ENCODE measurements at places on chromosomes 7 and 10.
A peak's percentile ranks its signal among the peaks of the same experiment; 100 is the strongest.

GRCh38 chr10:62992145-62992721, 140.9 kb upstream of the NRBF2 start:
- DNase-seq = peak; percentile 37

GRCh38 chr7:12431886-12432556, 28.4 kb upstream of the VWDE start:
- DNase-seq = no peak

DNA sequence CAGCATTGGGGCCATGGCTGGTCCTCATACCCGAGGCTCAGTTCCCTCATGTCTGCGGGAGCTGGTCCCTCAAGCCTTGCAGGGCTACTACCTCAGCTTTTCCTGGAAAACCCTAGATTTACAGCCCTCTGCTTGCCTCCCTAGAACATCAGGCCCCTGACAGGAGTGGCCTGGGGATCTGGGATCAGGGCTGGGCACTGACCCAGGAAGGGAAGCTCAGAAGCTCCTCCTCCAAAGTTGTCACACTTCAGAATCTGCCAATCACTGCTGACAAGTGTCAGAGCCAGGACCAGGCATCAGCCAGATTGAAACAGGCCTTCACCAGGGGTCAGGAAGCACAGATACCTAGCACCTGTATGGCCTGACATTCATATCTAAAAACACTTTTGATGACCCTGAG, 115.2 kb downstream of the GRID1 start:
- DNase-seq = no peak

DNA sequence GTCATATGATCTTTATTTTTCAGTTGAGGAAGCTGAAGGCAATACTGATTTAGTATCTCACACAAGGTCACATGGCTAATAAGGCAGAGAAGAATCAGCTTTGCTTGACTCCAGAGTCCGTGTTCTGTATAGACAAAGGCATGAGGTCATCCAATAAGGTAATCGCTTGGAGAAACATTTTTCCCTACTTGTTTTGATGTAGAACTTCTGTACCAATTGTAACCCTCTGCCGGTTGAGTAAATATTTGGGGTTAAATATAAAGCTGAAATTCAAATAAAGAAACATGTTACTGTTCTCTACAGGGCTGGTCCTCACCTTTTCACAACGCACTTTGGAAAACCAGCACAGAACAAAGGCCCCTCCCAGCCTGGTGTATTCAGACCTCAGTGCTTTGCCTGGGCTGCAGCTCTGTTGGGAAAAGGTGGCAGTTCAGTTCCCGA, 83.0 kb upstream of the INSYN2A start:
- no peak for DNase-seq

DNA sequence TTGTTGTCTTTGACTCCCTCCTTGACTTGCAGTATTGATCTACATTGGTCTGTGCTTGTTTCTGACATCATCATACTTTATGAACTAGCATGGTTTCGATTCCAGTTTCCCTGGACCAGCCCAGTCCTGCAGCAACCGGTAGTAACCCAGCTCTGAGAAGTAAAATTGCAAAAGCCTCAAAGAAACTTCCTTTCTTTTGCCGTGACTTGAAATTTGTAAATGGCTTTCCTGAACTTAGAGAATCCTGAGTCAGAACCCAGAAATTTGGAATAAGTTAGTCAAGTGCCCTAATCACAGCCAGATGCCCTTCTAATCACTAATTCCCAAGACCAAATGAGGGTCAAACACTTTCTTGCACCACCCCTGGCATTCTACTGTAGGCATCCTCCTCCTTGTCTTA, 15.0 kb downstream of the TAS2R60 start:
- DNase-seq = no peak

- peak; percentile 34 for DNase-seq
Observed at GRCh38 chr10:70575486-70575873, 27.1 kb downstream of the PRF1 start.

DNA sequence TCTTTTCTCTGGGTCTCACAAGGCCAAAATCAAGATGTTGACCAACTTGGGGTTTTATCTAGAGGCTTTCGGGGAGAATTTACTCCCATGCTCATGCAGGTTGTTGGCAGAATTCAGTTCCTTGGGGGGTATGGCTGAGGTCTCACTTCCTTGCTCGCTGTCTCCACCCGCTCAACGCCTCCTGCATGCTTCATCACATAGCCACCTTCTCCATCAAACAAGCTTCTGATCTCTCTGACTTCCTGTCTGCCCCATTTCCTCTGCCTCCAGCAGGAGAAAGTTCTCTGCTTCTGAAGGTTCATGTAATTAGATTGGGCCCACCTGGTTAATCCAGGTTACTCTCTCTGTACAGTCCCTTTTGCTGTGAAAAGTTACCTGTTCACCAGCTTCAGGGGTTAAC, 179.1 kb upstream of the FZD1 start:
- DNase-seq = no peak

- no peak for DNase-seq
Observed at GRCh38 chr7:130494431-130494858, 2.6 kb downstream of the MEST start.

- DNase-seq = no peak
Observed at GRCh38 chr7:78690174-78690573, 763.3 kb downstream of the MAGI2 start.

DNA sequence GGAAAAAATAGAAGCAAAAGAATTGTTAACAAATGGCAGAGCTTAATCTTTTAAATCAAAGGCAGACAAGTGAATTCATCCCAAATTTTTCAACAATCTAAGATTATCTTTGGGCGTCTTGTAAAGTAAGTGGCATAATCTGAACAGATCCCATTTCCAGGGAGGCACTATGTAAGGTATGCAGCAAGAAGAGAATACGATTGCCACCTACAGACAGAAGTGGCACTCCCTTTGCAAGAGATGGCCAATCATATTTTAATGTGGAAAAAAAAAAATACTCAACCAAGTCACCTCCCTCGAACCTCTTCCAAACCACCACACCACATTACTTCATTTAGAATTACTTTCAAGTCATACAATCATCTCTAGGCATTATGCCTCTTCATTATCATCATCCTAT, 4.0 kb downstream of the GFRA1 start:
- no peak for DNase-seq

DNA sequence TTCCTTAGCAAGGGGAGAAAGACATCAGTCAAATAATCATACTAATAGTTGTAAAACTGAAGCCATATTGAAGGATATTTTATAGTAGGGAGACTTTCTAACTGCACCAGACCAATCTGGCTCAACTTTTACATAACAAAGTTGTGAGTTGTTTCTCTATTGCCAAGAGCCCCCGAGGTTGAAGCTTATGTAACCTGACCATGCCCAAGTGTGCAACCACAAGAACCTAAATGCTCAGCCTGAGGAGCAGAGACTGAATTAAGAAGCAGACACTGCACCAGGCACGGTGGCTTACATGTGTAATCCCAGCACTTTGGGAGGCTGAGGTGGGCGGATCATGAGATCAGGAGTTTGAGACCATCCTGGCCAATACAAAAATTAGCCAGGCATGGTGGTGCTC, 77.3 kb upstream of the ARMC3 start:
- no peak for DNase-seq

- no peak for DNase-seq
Observed at GRCh38 chr7:158891922-158892321, 35.6 kb downstream of the DYNC2I1 start.

GRCh38 chr10:25142116-25142864, 32.5 kb upstream of the GPR158 start:
- no peak for DNase-seq

DNA sequence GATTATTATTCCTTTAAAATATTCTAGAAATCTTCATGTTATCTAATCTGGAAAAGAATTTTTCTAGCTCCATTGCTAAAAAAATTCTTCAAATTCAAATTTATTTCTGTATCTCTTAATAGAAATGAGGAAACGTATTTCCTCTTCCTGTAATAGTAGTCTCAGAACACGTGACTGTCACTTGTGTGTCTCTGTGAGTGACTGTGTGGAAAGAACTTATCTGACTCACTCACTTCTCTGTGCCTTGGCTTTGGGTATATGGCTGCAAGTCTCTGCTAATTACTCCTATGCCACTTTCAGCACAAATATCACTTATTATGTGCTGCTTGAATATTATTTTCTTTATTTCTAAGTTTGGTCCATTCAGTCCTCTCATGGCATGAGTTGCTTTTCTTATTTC, 132.7 kb downstream of the CNTNAP2 start:
- no peak for DNase-seq

- no peak for DNase-seq
Observed at GRCh38 chr7:41869997-41870396, 167.1 kb upstream of the INHBA start.

DNA sequence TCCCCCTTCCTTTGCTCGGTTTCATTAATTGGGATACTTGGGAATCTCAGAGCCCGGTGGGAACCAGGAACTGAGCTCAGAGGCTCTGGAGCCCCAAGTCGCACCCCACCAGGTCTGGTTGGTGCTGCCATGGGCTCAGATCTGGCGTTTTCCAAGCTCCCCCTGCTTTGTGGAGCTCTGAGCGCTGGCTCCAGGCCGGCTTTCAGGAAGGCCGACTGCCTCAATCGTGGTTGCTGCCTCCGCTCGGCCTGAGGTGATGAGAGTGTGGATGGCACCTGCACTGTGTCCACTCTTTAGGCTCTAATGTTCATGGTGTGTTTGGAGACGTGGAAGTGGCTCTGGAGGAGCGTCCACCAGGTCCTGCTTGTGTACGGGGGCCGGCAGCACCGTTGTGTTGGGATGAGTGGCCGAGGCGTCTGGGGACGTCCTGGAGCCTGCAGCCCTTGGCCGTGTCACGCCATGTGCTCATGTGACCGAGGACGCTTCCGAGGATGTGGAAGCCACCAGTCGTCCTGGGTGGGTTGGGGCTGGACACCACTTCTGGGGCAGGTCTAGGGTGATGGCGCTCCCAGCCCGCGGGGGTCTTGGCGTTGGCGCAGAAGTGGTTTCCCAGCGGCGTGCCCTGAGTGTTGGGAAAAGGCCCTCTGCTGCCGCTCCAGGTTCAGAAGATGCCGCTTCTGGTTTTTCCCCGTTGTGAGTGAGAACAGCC, 8.2 kb downstream of the INPP5A start:
- no peak for DNase-seq

GRCh38 chr7:38453168-38453567, 178.0 kb downstream of the AMPH start:
- DNase-seq = no peak

DNA sequence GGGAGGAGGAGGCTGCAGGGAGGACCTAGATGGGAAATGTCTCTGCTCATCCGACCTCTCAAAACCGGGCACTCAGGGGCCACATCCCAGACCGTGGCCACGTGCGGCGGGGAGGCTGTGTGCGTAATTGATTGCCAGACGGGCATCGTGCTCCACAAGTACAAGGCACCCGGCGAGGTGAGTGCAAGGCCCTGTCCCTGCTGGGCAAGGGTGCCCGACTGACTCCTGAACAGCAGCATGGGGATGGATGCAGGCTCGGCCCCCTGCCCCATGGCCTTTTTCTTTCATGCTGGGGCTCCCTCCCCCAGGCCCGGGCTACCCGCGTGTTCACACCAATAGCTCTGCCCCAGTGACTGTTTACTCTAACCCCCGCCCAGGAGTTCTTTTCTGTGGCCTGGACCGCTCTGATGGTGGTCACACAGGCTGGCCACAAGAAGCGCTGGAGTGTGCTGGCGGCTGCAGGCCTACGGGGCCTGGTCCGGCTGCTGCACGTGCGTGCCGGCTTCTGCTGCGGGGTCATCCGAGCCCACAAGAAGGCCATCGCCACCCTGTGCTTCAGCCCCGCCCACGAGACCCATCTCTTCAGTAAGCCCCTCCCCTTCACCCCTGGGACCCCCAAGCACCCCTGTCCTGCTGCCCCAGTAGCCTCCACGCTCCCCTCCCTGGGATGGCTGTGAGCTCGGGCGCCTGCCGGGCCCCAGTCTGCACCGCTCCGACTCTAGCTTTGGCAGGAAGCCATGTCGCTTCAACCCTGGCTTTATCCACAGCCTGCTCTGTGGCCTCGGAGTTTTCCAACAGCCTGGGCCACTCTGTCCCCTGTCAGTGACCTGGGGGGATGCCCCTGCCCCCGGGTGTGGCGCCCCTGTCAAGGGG, 3.9 kb downstream of the LRWD1 start:
- DNase-seq = peak; percentile 15

DNA sequence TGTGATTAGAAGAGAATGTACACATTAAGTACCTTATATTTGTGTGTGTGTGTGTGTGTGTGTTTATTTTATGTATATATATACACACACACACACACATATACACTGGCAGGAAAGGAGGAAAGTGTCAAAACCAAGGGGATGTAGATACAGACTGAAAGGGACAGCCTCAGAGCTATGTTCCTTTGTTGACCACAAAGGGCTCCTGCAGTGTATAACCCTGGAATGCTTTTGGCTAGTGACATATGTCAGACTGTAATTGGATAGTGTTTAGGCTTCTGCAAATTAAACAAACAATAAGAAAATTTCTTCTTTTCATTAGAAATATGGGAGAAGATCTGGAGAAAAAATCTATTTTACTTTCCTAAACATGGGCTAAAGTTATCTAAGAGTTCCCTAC, 15.9 kb downstream of the GBF1 start:
- no peak for DNase-seq

GRCh38 chr10:74377476-74377875, 226.5 kb downstream of the ADK start:
- no peak for DNase-seq

DNA sequence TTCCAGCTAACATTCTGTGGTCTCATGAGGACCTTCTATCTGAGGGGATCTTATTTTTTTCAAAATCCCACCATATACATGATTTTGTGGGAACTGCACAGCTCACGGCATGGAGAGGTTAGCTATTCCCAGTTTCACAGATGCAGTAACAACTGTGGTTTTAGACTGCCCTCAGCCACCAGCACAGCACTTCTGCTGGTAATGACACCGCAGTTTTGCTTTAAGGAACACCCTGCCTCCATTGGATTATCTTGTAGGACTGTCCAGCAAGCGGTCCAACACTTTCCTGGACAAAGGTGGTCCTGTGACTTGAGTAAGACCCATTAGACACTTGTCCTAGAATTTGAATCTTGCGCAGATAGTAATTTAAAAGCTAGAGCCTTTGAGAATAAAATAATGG, 65.3 kb upstream of the SMNDC1 start:
- DNase-seq = no peak

DNA sequence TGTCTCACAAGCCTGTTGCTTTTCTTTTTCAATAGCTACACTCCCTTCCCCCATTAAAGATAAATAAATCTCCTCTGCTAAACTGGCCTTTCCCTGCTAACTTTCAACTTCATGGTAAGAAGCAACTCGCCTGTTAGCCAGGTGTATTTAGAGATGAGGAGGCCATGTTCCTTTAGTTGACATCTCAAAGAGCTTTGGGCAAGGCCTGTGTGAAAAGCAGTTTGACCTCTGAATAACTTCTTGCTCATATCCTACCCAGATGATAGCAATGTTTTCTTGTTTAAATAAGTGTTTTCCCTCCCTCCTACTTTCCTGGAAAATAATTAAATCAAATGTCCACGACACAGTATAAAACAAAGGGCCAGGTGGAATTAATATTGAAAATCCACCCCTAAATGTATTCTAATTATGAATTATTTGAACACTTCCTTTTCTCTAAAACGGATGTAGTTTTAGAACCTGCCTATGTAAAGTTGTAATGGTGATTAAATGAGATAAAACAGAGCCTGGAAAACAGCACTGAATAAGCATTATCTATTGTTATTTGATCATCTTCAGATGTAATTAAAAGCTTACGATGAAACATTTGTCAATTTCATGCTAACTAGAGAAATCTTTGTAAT, 78.5 kb downstream of the HGF start:
- no peak for DNase-seq

- no peak for DNase-seq
Observed at GRCh38 chr7:94701555-94701973, 45.6 kb upstream of the SGCE start.

- no peak for DNase-seq
Observed at GRCh38 chr10:123882681-123883445, 8.7 kb downstream of the CPXM2 start.

GRCh38 chr10:123398180-123398591, 244.0 kb downstream of the BUB3 start:
- DNase-seq = peak; percentile 87

- no peak for DNase-seq
Observed at GRCh38 chr7:19871102-19871501, 97.7 kb upstream of the TMEM196 start.
